ENCODE measurements at places on chromosomes 12 and 14.
A peak's percentile ranks its signal among the peaks of the same experiment; 100 is the strongest.

- no peak for DNase-seq
Measured at GRCh38 chr12:116165036-116165425, 112.5 kb downstream of the MED13L start.

DNA sequence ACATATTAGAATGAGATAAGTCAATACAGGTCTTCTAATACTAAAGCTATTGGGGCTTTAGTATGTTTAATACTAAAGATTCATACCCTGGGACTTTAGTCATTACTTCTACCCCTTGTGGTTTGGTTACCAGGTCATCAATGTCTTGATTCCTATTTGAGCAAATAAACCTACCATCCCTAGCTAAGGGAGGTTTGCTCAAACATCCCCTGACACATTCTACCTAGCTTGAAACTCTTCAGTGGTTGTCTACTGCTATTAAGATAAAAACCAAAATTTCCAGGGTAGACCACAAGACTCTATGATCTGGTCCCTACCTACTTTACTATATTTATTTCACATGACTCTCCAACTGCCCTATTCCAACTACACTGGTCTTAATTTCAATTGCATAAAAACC, 7.3 kb upstream of the C2CD5 start:
- DNase-seq: no peak

- DNase-seq: no peak
Measured at GRCh38 chr14:65817011-65817410, 404.5 kb downstream of the FUT8 start.

GRCh38 chr12:475286-475685, 15.5 kb downstream of the B4GALNT3 start:
- DNase-seq: no peak

- no peak for DNase-seq
Measured at GRCh38 chr14:90291699-90292098, 35.3 kb downstream of the PSMC1 start.

DNA sequence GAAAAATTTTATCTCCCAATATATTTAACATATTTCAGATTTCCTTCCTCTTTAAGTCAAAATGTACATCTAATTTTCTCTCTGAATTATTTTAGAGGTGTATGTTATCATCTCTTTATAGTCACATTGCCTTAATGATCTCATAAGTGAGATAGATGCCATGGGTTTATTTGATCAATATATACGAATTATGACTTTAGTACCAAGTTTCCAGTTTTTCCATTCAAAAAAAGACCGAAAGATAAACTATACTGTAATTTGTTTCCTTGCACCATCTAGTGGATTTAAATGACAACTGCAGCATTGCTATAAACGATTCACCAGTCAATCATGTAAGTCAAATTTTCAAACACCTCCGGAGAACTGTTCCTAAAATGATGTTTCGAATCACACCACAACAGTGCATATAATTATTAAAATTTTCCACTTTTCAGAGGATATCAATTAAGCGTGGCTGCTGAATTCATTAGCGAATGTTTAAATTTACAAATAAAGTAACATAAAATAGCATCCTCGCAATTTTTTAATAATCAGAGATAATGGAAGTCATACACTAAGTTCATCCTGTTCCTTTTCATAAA, 419 bp upstream of the ATXN7L3B start:
- DNase-seq: no peak

- DNase-seq: no peak
Measured at GRCh38 chr14:93059917-93060545, 55.7 kb downstream of the ITPK1 start.

- DNase-seq: no peak
Measured at GRCh38 chr12:1611803-1612572, 17.0 kb upstream of the WNT5B start.

GRCh38 chr14:75391953-75392352, 35.9 kb upstream of the JDP2 start:
- no peak for DNase-seq

DNA sequence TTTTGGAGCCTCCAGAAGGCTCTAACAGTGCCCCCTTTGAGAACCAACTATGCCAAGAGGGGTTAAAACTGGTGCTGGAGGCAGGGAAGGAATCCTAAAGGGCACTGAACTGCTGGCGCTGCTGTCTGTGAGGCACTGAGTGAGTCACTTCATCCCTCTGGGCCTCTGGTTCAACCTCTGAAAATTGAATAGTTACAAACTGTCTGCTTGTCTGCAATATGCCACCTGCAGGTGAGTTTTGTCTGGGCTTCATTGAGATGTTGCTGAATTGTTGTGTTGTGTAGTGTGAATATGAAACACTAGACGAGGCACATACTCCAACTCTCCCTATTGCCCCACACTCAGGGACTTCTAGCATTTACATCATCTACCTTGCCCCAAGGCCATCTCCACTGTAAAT, 68.0 kb downstream of the GRIN2B start:
- no peak for DNase-seq

DNA sequence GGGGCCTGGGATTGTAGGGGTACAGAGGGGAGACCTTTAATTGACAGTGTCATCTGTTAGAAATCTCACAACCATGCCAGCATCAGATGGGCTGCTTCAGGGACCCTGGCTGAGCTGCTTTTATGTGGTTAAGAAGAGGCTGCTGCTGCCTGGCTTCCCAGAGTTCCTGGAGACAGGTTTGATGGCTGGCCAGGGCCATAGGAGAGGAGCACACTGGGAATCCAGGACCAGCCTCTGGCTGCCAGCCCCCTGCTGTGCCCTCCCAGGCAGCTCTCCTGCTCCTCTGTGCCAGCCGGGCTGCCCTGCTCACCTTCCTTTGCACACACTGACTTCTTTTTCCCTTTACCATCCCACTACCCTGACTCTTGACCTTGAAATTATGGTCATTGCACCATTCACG, 507 bp upstream of the KRT73 start:
- DNase-seq: no peak

- no peak for DNase-seq
Measured at GRCh38 chr12:19517583-19517982, 78.3 kb downstream of the AEBP2 start.

GRCh38 chr12:131082290-131083194, 128.8 kb downstream of the ADGRD1 start:
- no peak for DNase-seq

GRCh38 chr12:112443916-112444315, 25.2 kb downstream of the PTPN11 start:
- DNase-seq: no peak

GRCh38 chr12:120093336-120093591, 23.3 kb downstream of the RAB35 start:
- DNase-seq: no peak

DNA sequence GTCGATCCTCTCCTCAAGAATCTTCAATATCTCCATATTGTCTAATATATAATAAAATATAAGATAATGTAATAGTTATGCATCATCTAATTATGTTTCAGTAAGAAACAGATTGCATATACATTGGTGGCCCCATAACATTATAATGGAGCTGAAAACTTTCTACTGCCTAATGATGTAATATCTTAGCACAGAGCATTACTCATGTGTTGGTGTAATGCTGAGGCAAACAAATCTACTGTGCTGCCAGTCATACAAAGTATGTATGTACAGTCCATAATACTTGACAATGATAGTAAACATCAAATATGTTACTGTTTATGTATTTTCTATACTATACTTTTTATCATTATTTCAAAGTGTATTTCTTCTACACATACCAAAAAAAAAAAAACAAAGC, 128.7 kb downstream of the CPNE8 start:
- DNase-seq: no peak

GRCh38 chr12:51323317-51323960, 535 bp downstream of the BIN2 start:
- no peak for DNase-seq

GRCh38 chr12:68290126-68290525, 36.7 kb upstream of the IL22 start:
- DNase-seq: no peak

DNA sequence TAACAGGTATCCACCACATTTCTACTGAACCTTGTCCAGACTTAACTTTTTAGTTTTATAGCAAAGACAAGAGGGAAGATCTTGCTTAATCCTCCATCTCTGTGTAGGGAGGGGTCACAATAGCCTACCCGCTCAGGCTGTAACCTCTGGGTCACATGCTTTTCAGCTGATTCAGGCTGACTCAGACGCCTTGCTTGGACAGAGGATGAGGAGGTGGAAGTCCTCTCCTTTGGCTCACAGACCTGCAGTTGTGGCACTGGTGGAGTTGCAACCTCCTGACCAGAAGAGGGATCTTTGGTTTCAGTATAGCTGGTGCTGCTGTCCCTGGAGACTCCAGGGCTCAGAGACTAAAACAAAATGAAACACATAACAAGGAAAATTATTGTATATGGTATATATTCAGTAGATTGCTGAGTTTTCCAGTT, 16.2 kb downstream of the ACIN1 start:
- peak; percentile 85 for DNase-seq

- DNase-seq: no peak
Measured at GRCh38 chr12:1878214-1878613, 40.2 kb downstream of the CACNA2D4 start.

DNA sequence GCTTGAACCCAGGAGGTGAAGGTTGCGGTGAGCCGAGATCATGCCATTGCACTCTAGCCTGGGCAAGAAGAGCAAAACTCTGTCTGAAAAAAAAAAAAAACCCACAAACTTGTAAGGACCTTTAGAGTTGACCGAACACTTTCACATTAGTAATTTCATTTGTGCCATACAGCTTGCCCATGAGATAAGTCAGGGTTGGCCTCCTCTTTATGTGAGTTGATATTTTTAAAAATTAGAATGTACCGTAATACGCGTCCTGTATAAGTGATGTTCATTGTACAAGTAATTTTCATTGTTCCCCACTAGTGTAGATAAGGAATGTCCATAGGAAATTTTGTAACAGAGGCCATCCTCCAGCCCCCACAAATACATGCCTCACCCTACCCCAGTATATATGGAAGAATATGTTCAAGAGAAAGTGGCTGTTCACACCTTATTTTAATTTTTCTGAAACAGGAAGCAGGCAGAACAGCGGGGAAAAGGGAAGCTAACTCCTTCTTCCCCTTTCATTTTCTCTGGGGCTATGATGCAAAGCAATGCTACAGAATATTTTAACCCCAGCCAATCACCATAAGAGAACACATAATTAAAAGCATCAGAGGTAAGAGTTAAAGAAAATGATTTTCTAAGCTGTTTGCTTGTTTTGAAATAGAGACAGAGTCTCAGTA, 31.9 kb upstream of the HIF1A start:
- no peak for DNase-seq

DNA sequence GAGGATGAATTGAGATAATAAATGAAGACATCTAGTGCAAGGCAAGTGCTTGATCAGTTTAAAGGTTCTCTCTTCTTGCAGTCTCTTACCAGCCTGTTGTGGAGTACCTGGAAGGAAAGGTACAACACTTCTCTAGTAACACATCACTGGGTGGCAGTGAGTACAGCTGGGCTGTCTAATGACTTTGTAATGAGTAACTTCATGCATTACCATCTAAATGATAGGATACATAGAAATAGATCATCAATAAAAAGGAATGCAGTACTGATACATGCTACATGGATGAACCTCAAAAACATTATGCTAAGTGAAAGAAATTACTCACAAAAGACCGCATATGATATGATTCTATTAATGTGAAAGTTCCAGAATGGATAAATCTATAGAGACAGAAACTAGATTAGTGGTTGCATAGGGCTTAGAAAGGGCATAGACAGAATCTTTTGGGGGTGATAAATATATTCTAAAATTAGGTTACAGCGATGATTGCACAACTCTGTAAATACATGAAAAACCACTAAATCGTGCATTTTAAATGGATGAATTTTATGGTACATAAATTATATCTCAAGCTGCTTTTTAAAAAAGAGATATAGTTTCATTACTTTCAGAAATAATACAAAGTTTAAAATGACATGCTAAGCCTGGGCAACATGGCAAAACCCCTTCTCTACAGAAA, 224.4 kb downstream of the CHST11 start:
- no peak for DNase-seq

- DNase-seq: no peak
Measured at GRCh38 chr14:64715628-64716412, 11.6 kb downstream of the PLEKHG3 start.

DNA sequence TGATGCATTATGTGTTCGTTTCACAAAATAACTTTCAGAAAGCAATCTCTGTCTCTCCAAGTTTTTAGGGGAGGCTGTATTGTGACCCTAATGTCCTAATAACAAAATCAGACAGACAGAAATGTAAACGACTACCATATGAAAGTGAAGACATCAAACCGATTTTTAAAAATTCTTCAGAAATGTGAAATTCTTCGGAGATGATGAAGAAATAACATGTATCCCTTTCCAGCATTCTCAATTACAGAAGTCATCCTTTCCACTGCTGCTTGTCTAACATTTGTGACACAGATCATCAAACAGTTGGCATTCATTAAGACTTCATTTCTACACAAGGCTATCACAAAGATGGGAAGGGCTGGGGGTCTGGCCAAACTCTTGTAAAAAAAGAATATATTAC, 41.0 kb downstream of the DMAC2L start:
- DNase-seq: no peak

GRCh38 chr12:78009031-78009430, 178.3 kb downstream of the NAV3 start:
- DNase-seq: no peak

GRCh38 chr14:105882626-105883025, 356.2 kb downstream of the TMEM121 start:
- no peak for DNase-seq

DNA sequence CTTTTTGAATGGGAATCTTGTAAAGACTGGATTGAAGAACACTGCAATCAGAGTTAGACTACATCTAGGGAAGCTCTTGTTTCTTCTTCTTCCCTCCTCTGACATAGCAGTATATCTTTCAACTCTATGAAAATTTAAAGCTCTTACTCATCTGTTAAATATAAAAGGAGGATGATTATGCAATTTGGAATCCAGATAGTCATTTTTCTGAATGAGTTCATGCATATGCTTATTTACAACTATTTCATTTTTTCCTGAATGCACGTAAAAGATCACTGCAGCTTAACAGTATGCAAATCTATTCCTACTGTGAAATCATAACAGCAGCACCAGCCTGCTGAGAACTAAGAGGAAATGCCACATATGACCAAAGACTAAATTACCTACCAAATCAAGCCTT, 133.5 kb upstream of the TMCC3 start:
- no peak for DNase-seq

- DNase-seq: peak; percentile 78
Measured at GRCh38 chr12:116276652-116277466, 634 bp downstream of the MED13L start.

DNA sequence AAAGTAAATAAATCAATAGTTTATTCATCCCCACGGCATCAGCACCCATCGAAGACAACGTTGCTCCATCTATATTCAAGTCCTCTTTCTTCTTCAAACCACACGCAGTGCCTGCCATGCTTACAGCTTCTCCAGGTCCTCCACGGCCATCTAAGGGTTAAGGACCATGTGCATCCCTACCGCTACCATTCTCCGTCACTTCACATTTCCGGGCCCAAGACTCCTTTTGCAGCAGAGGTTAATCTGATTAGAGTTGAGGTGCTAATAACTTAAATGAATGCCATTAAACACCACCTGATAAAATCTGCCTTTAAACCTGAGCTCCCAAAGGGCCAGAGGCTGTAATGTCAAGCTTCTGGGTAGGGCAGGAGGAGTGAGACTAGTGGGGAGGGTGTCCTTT, 79.7 kb upstream of the CCND2 start:
- no peak for DNase-seq

GRCh38 chr14:105913861-105914260, 387.5 kb downstream of the TMEM121 start:
- DNase-seq: peak; percentile 6

GRCh38 chr12:98973395-98973794, 328.3 kb downstream of the APAF1 start:
- DNase-seq: no peak
